Mesothelial cell of epicardium (in vitro differentiated cells): ENCODE measurements at places on chromosomes 2 and 18. TPM values are rescaled to one million over a fixed set of nuclear protein-coding genes. Genes with fewer than 3 reads are reported as not detected.

The C1GALT1C1L gene
- total RNA-seq = 0.29 to 0.38 TPM (median 0.38 TPM) in 3 replicates

The ABCG8 gene
- not detected in 3 replicates for total RNA-seq

The FARSB gene
- 17.7 to 19.1 TPM (median 18.5 TPM) in 3 replicates for total RNA-seq

The DNAH7 gene
- total RNA-seq = 0.63 to 0.86 TPM (median 0.71 TPM) in 3 replicates

The RALB gene
- 25.1 to 25.9 TPM (median 25.3 TPM) in 3 replicates for total RNA-seq

The ST6GAL2 gene
- total RNA-seq = 16.3 to 19.4 TPM (median 19.3 TPM) in 3 replicates

The CDH20 gene
- 0.63 to 0.93 TPM (median 0.89 TPM) in 3 replicates for total RNA-seq

The FER1L5 gene
- 0.91 to 1.4 TPM (median 1.1 TPM) in 3 replicates for total RNA-seq

The HOXD12 gene
- 0.27 to 0.40 TPM (median 0.27 TPM) in 3 replicates for total RNA-seq

The BOLL gene
- not detected in 3 replicates for total RNA-seq

- no peaks in the 10 kb centered on the region for H3K4me1 ChIP-seq
- no peak for DNase-seq
- no peak overlapping the region for H3K4me3 ChIP-seq
- H3K27me3 ChIP-seq = no peaks in the 10 kb centered on the region
- no peaks in the 10 kb centered on the region for H3K36me3 ChIP-seq
- no peak overlapping the region for H3K27ac ChIP-seq
Measured at GRCh38 chr2:165161510-165161909, 42.3 kb downstream of the SCN3A start.

- no peak overlapping the region for H3K27ac ChIP-seq
- no peak overlapping the region for H3K4me3 ChIP-seq
- H3K36me3 ChIP-seq = peaks cover 3% of the 10 kb centered on the region
- no peak for DNase-seq
- peaks cover 15% of the 10 kb centered on the region for H3K4me1 ChIP-seq
Measured at GRCh38 chr2:216572582-216573578, 60.3 kb upstream of the IGFBP2 start.

- no peak overlapping the region for H3K27ac ChIP-seq
- H3K36me3 ChIP-seq = no peaks in the 10 kb centered on the region
- DNase-seq = no peak
- H3K27me3 ChIP-seq = no peaks in the 10 kb centered on the region
- H3K4me1 ChIP-seq = peaks cover 18% of the 10 kb centered on the region
Measured at GRCh38 chr2:150535176-150535575, 47.7 kb upstream of the RND3 start.

GRCh38 chr2:159916511-159916910, 118.5 kb upstream of the CD302 start:
- H3K27ac ChIP-seq = no peak overlapping the region
- DNase-seq = no peak
- no peak overlapping the region for H3K4me3 ChIP-seq
- H3K27me3 ChIP-seq = no peaks in the 10 kb centered on the region

GRCh38 chr18:48615566-48616401, 77.0 kb downstream of the CTIF start:
- no peak for DNase-seq
- no peak overlapping the region for H3K27ac ChIP-seq
- no peaks in the 10 kb centered on the region for H3K27me3 ChIP-seq
- peaks cover 8% of the 10 kb centered on the region for H3K36me3 ChIP-seq
- H3K4me3 ChIP-seq = no peak overlapping the region

GRCh38 chr2:25903216-25903776, 25.0 kb upstream of the ASXL2 start:
- H3K36me3 ChIP-seq = no peaks in the 10 kb centered on the region
- peaks cover 3% of the 10 kb centered on the region for H3K4me1 ChIP-seq
- H3K27me3 ChIP-seq = no peaks in the 10 kb centered on the region
- H3K4me3 ChIP-seq = no peak overlapping the region
- no peak for DNase-seq
- H3K27ac ChIP-seq = no peak overlapping the region

DNA sequence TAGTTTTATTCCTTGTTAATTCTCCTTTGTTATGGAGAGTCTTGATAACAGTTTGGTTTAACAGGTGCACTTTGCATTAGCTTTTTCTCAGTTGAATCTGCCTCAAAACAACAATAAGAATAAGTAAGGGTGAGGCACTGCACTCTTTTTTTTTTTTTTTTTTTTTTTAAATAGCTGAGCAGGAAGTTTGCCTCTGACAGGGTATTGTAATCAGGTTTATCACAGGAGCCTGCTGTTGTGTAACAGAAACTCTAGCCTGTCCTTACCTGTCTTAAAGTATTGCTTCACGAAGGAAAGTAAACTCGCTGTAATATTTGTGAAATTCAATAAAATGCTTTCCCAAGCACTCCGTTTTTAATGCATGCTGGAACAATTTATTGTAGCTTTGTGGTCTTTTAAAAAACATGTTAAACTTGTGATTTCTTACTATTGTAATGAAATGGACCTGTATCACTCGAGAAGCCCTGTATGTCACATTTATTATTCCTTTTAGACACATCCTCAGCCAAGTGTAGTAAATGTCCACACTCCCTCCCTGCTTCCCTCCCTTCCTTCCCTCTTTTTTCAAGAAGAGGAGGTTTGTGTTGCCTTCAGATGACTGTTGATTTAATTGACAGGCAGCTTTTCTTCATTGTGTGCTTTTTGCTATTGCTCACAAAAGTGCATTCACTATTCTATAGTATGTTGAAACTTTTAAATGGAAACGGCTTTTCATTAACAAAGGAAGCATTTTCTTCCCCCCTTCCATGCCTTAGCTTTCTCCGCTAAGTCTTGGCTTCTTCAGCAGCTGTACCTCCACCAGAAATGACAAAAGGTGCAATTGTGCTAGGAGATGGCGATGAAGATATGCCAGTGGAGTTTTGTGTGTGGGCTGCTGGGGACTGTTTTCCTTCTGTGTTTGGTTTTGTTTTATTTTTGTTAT, 52.7 kb downstream of the TAF1B start:
- H3K36me3 ChIP-seq = peaks cover 3% of the 10 kb centered on the region
- no peak overlapping the region for H3K4me3 ChIP-seq
- H3K4me1 ChIP-seq = peaks cover 36% of the 10 kb centered on the region
- H3K27ac ChIP-seq = peak overlapping the region; percentile 84
- no peak for DNase-seq
- no peaks in the 10 kb centered on the region for H3K27me3 ChIP-seq

GRCh38 chr2:64453770-64454385, at the start of gene LGALSL:
LGALSL (plus strand) TSS chr2:64454162; CDS start chr2:64454546, 384 bp downstream.
- peak; percentile 66 for DNase-seq
- H3K4me1 ChIP-seq = peaks cover 16% of the 10 kb centered on the region
- H3K36me3 ChIP-seq = peaks cover 7% of the 10 kb centered on the region

DNA sequence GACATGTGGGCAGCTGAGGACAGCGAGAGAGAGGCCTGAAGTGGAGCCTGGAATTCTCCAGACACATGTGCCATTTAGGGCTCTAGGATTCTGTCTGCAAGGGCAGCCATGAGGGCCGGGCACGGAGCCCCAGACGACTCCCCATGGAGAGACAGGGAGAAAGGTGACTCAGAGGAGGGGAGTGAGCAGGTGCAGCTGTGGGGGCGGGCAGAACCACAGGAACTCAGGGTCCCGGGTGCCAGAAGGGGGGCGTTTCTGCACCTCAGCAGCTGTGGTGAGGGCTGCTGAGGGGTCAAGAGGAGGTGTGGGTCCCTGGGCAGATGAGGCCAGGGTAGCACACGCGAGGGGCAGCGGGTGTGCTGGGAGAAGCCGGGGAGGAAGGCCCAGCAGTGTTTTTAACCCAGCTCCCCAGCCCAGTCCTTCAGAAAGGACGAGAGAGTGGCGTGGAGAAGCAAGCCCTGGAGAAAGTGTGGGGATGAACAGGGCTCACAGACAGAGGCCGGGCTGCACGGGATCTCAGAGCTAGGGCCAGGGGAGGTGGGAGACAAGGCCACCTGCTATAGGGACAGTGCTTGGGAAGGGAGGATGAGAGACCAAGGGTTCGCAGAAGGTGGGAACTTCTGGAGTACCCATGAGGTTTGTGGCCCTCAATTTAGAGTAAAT, 7.6 kb downstream of the GPR17 start:
- H3K36me3 ChIP-seq = no peaks in the 10 kb centered on the region
- H3K4me3 ChIP-seq = no peak overlapping the region
- no peaks in the 10 kb centered on the region for H3K27me3 ChIP-seq
- no peak overlapping the region for H3K27ac ChIP-seq
- H3K4me1 ChIP-seq = peaks cover 12% of the 10 kb centered on the region

- H3K27ac ChIP-seq = peak overlapping the region; percentile 91
- DNase-seq = no peak
- H3K36me3 ChIP-seq = no peaks in the 10 kb centered on the region
- peaks cover 28% of the 10 kb centered on the region for H3K4me1 ChIP-seq
- H3K27me3 ChIP-seq = peaks cover 13% of the 10 kb centered on the region
- no peak overlapping the region for H3K4me3 ChIP-seq
Measured at GRCh38 chr2:109317471-109318095, 188.6 kb downstream of the SH3RF3 start.

GRCh38 chr2:233117811-233118647, 57.9 kb downstream of the INPP5D start:
- H3K27ac ChIP-seq = no peak overlapping the region
- no peak overlapping the region for H3K4me3 ChIP-seq
- no peaks in the 10 kb centered on the region for H3K36me3 ChIP-seq
- no peaks in the 10 kb centered on the region for H3K4me1 ChIP-seq

DNA sequence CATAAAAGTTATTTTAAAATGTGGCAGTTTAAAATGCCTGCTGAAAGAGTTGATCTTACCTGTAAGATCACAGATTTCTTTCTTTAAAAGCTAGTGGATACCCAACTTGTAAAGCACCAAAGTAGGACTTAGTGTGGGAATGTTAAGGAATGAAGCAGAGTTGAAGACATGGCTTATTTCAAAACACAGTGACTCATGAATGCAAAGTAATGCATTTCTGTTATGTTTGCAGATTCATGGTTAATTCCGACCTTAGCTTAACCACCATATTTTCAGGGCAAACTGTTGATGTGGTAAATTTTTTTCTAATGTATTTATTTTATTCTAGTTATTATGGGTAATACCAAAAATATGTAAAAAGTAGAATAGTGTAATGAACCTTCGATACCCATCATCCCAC, 206.8 kb upstream of the FOSL2 start:
- H3K4me1 ChIP-seq = no peaks in the 10 kb centered on the region
- H3K36me3 ChIP-seq = no peaks in the 10 kb centered on the region
- H3K27me3 ChIP-seq = no peaks in the 10 kb centered on the region
- H3K27ac ChIP-seq = no peak overlapping the region
- H3K4me3 ChIP-seq = no peak overlapping the region
